ENCODE measurements at places on chromosomes 13 and 19. TPM values are rescaled to one million over a fixed set of nuclear protein-coding genes. Genes with fewer than 3 reads are reported as not detected.

Gene PTGIR
- 135 TPM for total RNA-seq

Gene PSG7
- not detected for total RNA-seq

Gene LILRA1
- total RNA-seq = not detected

Gene KPTN
- total RNA-seq = 13.8 TPM

Gene ZNF583
- total RNA-seq = 3.4 TPM

Gene PRX
- total RNA-seq = 0.68 TPM

Gene ATP8B3
- 14.2 TPM for total RNA-seq
